Sciatic nerve (tissue), 2 donors: ENCODE measurements at places on chromosomes 13 and 19. TPM values are rescaled to one million over a fixed set of nuclear protein-coding genes. Genes with fewer than 3 reads are reported as not detected.
A peak's percentile ranks its signal among the peaks of the same experiment; 100 is the strongest.

The KLK14 gene
- total RNA-seq = 2.8 TPM

The CLDN10 gene
- not detected for total RNA-seq

The CLDND2 gene
- total RNA-seq = 2.4 TPM

The TMPRSS9 gene
- total RNA-seq = not detected

GRCh38 chr19:3046698-3047495 is 15.4 kb downstream of the TLE5 start:
- peak; percentile 79 for DNase-seq

DNA sequence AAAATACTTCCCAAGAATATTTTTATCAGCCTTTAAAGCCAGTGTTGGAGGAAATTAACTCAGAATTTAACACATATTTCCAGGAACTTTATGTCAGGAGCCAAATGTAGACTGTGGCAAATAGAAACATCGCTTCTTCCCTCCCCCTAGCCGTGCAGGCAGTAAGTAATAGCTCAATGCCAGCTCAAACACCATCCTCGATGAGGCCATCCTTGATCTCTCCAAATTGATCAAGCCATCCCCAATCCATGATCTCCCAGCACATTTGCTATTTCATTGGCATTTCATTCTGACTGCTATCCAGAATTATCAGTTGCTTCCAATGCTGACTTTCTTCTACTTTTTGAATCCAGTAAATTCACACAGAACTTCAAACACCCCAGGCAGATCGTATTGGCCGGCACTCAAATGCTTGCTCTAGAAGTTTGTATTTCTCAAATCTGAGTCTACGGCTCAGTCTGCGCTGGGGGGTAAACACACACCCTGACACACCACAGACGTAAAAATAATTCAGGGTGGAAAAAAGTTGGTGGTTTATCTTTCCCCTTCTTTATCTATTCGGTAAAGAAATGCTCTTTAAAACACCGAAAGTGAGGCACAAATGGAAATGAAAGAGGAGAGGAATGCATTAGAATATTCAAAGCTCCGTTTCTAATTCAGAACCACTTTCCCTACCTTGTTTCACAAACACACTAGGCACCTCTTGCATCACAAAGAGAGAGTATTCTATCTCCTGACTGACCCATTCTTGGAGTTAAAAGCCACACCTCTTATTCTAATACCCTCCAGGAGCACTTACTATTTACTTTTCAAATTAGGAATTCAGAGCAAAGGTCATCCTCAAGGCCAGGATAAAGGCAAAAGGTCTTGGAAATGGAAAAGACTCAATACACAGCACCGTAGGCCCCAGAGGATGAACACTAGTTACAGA is 991 bp downstream of the OBI1 start:
- no peak for DNase-seq

DNA sequence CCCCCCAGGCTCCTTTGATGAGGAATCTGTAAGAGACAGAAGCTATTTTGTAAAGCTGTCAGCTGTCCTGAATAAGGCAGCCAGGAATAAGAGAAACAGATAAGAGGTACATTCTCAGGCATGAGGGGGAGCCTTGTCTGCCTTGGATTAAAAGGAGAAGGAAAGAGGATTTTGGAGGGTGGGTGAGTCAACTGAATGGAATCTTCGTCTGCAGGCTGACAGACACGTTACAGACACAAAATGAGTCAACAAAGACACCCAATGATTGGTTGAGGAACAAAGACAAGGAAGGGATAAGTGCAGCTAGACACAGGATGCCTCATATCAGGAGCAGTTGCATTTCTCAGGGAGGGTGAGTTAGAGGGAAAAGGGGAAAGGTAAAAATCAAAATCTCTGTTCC is 162.5 kb downstream of the OLFM4 start:
- no peak for DNase-seq
